Activated T-helper 9 cell treated with anti-CD3 and anti-CD28 coated beads, Interleukin-2, amount 50 U/mL, for 16 hours (primary cell): ENCODE measurements at places on chromosomes 3 and 15.
A peak's percentile ranks its signal among the peaks of the same experiment; 100 is the strongest.

DNA sequence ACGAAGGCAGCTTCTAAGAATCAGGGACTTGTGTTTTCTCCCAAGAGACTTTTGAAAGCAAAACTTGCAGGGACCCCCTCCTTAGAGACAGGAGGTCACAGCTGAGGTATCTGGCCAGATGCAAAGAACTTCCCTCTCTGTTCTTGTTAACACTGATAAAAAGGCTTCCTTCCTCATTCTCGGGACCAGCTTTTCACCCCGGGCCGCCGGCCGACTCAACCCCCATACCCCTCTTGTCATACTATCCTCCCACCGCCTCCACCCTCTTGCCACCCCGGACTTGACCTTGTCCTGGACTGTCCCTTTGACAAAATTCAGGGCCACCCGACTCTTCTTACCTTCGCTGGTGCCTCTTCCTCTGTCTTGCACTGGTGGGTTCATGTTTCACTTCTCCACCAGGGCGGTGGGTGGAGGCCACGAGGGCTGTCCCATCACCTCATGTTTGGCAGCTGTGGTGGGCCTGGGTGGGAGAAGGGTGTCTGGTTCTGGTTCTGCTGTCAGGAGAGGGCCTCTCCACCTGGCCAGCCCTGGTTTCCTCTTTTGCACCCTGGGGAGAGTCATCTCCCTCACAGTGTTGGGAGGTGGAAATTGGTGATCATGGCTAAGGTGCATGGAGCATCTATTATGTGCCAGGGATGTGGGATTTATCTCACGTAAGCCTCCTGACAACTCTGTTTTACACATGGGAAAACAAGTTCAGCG, 32.5 kb downstream of the BHLHE40 start:
- no peak for DNase-seq

DNA sequence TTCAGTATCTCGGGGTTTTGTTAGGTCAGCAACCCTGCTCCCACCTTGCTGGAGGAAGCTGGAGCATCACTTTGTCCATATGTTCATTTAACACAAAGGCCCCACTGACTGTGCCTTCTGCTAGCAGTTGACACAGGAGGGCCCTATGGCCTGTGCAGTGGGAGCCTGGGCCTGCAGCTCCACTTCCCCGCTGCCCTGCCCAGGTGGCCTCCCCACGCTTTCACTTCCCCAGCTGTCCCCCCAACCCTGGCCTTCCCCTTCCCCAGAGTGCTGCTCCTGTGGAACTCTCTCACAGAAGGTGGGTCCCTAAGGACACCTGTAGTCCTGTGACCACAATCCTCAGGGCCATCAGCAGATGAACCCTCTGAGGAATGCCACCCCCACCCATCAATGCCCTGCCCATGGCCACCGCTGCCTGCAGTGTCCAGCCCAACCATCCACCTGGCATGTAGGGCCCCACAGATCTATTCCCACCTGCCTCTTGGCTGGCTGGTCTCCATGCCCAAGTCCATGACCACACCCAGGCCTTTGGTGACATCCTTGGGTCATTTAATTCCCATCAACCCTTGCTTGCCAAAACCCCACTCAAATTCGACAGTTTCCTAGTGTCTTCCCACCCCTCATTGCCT, 13.5 kb downstream of the TBC1D21 start:
- no peak for DNase-seq

- DNase-seq: no peak
Measured at GRCh38 chr3:38119821-38120692, 16.9 kb downstream of the ACAA1 start.

GRCh38 chr3:152193673-152194267, 75.0 kb upstream of the MBNL1 start:
- DNase-seq: peak; percentile 20

DNA sequence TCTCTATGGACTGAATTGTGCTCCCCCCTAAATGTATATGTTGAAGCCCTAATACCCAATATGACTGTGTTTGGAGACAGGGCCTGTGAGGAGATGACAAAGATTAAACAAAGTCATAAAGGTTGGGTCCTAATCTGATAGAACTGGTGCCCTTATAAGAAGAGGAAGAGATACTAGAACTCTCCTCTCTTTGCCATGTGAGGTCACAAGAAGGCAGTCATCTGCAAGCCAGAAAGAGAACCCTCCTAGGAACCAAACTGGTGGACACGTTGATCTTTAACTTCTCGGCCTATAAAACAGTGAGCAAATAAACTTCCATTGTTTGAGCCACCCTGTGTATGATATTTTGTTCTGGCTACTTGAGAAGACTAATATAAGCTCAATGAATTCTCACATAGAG, 31.6 kb upstream of the ENTPD3 start:
- no peak for DNase-seq

GRCh38 chr3:153146191-153147053, 15.6 kb upstream of the RAP2B start:
- DNase-seq: no peak

DNA sequence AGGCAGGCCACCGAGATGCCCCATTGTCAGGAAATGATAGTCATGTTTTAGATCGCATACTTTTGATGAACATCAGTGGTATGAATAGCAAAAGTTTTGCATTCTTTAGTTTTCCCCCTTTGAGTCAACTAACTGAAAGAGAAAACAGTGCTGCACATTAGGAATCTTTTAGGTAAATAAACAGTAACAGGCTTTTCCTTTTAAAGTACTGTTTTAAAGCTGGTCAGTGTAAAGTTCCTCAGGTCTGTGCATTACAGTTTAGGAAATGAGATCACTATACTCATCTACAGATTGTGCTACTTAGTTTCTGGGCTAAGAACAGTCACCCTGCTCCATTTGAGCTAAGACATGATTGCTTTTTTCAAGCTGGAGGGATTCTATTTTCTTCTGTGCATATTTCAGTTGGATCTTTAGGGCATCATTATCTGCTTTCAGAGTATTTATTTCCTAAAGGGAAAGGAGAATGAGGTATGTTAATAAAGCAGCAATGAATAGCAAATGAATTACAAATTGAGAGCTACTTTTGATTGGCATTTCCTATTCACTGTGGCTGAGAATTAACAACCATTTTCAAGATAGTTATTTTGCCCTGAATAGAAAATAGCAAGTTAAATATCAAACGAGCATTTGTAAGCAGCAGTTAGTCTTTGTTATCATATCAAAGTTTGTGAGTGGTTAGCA, 36.5 kb downstream of the FAM98B start:
- no peak for DNase-seq
